NCI-H510A treated with DMSO at 0.1 percent for 48 hours (cell line): ENCODE measurements at places on chromosomes 5 and 9.
A peak's percentile ranks its signal among the peaks of the same experiment; 100 is the strongest.

- no peak for DNase-seq
Observed at GRCh38 chr5:126472538-126472889, 49.3 kb downstream of the GRAMD2B start.

DNA sequence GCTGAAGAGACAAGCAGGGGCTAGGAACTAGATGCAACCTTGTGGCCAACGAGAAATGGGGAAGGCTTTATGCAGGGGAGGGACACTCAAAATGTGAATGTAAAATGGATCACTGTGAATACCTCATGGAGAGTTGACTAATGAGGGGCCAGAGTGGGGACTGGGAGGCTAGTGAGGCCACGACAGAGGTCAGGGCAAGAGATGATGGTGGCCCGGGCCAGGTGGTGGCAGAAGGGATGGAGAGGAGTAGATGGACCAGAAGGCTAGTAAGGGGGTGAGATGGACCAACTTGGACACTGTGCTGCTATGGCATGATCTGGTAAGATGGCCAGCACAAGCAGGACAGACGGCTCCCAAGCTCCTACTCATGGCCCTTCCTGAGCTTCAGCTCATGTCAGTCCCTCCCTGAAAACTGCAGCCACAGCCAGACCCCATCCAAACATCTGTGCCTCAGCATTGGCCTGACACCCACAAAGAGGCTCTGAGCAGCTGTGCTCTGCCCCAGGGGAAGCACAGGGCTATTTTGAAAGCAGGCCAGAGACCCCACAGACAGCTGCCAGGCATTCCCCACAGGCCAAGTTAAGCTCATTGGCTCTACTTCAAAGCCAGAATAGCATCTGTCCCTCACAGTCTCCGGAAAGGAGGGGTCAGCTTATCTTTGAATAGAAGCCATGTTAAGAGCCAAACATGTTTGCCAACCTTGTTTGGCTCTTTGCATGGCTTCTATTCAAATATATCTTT is 22.1 kb downstream of the P4HA2 start:
- no peak for DNase-seq

DNA sequence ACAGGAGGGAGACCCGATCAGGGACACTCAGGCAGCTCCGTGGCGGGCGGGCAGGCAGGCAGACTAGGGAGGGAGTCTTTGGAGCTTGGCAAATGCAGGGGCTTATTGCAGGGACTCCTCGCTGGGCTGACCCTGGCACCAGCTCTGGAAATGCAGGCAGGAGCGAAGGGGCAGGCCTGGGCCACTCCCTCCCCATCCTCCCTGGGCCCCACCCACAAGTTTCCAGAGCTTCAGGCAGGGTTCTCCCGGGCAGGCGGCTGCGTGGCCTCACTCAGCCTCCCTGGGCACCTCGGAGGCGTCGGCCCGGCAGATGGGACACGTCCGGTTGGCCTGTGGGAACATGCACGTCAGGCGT is 8.5 kb downstream of the RNF44 start:
- DNase-seq, result no peak

DNA sequence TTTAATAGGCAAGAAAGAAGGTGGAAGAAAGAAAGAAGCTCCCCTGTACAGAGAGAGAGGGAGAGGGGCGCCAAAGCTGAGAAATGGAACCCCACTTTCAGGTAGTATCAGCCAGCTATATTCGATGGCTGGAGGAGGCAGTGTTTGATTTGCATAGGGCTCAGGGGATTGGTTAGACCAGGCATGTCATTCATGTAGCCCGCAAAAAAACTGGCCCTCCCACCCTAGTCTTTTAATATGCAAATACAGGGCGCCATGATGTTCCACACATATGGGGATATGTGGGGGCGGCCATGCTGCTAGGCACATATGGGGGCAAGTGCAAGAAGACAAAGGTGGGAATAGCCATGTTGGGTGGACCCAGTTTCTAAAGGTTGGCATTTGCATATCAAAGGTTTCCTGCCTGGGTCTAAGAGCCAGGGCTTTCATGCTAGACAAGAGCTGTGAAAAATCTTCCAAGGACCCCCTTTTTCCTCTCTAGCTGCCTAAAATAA is 174.4 kb upstream of the ADRA1B start:
- no peak for DNase-seq

DNA sequence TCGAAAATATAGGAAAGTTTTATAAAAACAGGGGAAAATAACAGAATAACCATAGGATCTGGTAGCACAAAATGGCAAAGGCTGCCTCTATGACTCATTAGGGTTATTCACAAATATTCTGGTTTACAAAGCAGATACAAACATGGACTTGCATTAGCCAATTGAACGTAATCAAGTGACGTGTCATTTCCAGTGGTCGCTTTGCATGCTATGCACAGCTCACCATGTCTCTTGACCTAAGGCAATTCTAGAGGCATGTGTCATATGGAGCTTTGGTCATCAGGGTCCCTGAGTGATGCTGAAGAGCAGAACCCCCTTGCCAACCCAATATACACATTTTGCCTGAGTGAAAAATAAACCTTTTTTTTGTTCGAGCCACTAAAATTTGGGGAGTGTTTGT is 158.8 kb downstream of the TMEM161B start:
- no peak for DNase-seq

- no peak for DNase-seq
Observed at GRCh38 chr9:107767711-107768110, 278.1 kb upstream of the KLF4 start.

DNA sequence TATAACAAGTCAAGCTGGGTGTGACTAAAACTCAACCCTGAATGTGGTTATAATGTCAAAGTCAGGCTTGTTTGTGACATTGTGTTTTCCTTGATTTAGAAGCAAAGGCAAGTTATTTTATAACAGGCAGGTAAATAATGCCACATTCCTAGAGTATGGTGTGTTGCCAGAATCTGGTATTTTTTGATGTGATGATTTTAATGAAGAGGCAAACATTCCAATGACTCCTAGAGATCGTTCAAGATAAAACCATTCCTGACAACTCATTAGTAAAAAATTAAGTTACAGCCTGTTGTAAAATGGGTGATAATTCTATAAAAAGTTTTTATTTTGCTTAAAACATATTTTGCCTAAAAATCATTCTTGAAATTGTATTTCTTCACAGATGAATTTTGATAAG is 60.0 kb downstream of the RAB14 start:
- no peak for DNase-seq

DNA sequence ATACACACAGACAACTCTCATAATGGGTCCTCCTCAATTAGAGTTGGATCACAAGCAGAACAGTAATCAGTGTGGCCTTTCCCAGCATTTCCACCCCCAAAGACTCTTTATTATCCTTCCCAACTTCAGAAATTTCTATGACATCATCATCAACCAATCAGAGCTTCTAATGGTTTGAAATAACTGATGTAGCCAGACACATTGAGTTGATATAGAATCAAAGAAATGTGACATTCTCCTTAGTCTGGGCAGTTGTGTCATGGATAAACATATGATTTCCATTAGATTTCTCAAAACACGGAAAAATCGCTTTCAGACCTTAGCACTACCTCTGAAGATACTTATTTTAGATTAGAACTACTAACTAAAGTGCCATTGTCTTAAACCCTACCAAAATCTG is 75.7 kb upstream of the NFIB start:
- DNase-seq, result no peak

GRCh38 chr9:35980289-35981011 is 22.5 kb upstream of the OR2S2 start:
- DNase-seq, result no peak

DNA sequence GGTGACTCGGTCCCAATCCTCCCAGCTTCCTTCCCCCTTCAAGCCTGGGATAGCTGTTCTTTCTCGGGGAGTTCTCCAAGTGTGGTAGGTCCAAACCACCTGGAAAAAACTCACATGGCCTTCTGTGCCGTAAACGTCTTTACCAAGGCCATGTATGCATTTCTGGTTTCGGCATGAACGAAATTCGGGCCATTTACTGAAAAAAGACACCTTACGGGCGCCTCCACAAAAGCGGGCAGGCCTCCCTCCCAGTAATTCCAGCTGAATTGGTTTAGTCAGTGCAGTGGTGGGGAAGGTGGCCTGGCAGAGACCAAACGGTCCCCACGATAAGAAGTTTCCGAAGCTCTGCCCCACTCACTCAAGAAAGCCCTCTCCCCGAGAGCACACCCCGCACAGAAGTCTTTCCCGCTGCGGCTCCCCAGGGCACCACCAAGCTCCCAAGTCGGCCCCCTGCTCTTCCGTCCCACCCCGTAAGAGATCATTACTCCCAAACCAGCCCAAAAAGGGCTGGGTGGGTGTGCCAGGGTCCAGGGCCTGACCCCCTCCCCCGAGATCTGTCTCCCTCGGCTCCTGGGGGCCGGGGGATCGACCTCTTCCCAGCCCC is 86.3 kb upstream of the MELK start:
- no peak for DNase-seq

GRCh38 chr5:172102913-172103626 is 85.0 kb downstream of the STK10 start:
- no peak for DNase-seq

DNA sequence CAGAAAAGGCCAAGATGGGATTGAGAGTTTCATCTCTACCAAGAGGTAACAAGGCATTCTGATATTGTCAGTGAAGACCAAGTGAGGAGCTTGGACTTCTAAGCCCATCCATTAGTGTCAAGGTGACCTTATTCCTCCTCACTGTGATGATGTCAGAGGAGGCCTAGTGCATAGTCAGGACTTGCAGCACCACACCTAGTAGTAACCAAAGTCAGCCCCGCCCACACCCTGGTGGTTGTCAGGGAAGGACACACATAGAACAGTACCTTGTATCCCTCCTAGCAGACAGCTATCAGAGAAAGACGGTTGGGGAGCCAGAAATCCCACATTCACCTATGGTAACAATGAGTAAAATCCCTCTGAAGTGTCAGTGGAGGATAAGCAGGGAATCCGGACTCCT is 111.7 kb downstream of the AP3B1 start:
- no peak for DNase-seq

GRCh38 chr5:88550736-88551135 is 282.1 kb upstream of the TMEM161B start:
- DNase-seq, result no peak

GRCh38 chr9:136666372-136667213 is 3.9 kb downstream of the EGFL7 start:
- no peak for DNase-seq

DNA sequence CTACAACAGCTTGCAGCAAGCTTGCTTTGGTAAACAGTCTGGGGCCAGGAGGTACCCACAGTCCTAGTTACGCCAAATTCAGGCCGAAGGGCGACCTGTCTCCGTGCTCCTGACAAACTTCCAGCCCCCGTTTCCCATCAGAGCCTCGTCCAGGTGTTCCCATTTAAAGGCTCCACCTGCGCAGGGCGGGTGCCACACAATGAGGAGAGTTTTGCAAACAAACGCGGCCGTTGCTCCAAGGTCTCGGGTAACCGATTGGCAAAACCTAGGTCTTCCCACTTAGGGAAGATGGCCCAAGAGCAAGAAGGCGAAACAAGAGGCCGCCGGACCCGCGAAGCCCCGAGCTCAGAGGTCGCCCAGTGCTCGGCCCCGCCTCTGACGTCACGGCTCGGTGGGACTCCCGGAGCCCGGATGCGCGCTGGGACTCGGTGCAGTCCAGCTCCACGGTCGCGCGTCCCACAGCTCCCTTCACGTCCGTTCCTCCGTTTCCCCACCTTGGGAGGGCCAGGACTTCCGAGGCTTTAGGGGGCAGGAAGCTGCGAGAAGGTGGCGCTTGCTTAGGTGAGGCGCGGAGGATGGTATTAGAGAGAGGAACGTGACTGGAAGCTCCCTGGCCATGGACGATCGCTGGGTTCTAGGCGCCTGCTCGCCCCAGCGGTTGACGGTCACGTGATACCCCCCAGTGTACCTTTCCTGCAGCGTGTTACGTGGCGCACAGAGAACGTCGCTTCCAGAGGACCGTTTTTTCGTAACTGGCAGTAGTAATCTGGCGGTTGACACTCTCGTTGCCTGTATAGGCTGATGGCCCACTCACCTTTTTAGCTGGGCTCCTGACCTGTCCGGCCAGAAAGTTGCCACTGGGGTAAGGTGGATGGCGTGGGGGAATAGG is 41.8 kb upstream of the KDM4C start:
- DNase-seq, result peak; percentile 58

- DNase-seq, result no peak
Observed at GRCh38 chr5:71621741-71622140, 34.6 kb downstream of the MCCC2 start.

DNA sequence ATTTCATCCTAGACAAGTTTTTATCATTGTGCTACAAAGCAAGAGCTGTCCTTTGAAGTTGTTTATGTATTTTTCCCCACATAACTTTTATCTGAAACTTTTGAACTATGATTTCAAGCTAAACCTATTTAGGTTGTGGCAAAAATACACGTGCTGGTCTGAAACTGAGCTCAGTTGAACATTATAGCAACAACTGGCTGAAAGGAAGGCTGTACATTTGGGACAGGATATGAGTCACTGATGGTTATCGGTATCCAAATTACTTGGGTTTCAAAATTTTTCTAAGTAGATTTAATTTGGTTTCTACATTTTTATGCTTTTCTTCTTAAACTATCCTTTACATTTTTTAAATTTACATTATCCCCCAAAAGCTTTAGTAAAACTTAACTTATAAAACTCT is 627.3 kb upstream of the NUDT12 start:
- DNase-seq, result no peak

GRCh38 chr9:94135222-94135621 is 51.0 kb downstream of the PTPDC1 start:
- DNase-seq, result no peak

DNA sequence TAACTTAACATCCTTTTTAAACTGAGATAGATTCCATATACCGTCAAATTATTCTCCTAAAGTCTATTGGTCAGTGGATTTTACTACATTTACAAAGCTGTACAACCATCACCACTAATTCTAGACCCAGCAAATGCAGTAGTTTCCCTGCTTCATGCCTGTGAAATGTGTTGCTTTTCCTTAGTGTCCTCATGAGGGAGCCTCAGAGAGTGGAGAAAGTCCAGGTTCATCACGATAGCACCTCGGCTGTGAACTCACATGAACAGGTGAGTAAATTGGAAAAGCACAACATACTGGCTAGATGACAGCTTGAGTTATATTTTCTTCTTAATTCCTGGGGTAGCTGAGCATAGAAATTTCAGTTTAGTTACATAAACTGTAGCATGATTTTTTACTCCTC is 653.7 kb downstream of the MTRR start:
- DNase-seq, result no peak

- peak; percentile 73 for DNase-seq
Observed at GRCh38 chr9:38178237-38178636, 109.2 kb upstream of the SHB start.

DNA sequence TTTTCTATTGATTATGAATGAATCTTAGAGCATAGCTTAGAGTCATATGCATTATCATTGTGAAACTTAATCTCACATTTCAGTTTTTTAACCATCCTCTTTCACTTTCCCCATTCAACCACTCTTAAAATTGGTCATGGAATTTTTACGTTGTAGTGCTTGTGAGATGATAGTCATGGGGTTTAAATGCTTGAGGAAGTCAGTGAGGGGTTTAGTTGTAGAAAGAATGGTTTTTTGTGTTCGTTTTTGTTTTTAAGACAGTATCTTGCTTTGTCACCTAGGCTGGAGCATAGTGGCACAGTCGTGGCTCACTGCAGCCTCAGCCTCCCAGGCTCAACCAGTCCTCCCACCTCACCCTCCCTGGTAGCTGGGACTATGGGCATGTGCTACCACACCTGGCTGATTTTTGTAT is 19.6 kb downstream of the UGCG start:
- DNase-seq, result no peak

- DNase-seq, result peak; percentile 84
Observed at GRCh38 chr9:89675058-89675742, 70.4 kb downstream of the GADD45G start.

GRCh38 chr5:53080271-53080670 is 29.3 kb downstream of the MOCS2 start:
- DNase-seq, result no peak
